Astrocyte (in vitro differentiated cells and primary cell): ENCODE measurements at places on chromosomes 5 and 9. TPM values are rescaled to one million over a fixed set of nuclear protein-coding genes. Genes with fewer than 3 reads are reported as not detected.

GRCh38 chr5:3220638-3221288 is 374.9 kb upstream of the IRX1 start:
- H3K27me3 ChIP-seq = no peaks in the 10 kb centered on the region
- H3K27ac ChIP-seq = no peak overlapping the region
- no peaks in the 10 kb centered on the region for H3K36me3 ChIP-seq
- no peak overlapping the region for H3K4me3 ChIP-seq
- H3K4me1 ChIP-seq = no peaks in the 10 kb centered on the region

DNA sequence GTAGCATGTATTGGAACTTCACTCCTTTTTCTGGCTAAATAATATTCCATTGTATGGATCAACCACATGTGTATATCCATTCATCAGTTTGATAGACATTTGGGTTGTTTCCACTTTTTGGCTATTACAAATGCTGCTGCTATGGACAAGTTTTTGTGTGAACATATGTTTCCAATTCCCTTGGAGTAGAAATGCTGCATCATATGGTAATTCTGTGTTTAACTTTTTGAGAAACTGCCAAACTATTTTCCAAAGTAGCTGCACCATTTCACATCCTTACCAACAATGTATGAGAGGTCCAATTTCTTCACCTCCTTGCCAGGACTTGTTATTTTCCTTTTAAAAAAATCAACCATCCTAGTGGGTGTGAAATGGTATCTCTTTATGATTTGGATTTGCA is 8.4 kb downstream of the FRRS1L start:
- H3K36me3 ChIP-seq = no peaks in the 10 kb centered on the region
- H3K27ac ChIP-seq = no peak overlapping the region

Gene GPR151
- total RNA-seq = not detected in 2 replicates

Gene SOX30
- total RNA-seq = 0.14 and 0.19 TPM in 2 replicates

DNA sequence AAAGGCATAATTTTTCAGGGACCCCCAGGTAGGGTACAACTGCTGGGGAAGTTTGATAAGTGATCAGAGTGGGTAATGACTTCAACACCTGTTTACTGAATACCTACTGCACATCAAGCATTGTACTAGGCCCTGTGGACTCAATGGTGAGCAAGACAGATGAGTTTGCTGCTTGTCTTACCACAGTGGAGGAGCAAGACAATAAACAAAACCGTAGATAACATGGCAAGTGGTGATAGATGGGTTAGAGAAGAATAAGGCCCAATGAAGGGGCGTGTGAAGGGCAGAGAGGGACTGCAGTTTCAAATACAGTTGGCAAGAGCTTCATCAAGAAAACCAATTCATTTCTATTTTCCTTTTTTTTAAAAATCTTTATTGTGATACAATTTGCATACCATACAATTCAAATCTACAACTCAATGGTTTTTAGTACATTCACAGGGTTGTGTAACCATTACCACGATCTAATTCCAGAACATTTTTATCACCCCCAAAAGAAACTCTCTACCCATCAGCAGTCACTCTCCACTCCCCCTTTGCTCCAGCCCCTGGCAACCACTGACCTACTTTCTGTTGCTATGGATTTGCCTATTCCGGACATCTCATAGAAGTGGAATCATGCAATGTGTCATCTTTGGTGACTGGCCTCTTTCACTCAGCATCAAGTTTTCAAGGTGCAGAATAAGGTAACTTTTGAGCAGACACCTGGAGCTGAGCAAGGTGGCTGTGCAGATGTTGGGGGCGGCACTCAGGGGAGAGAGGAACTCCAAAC is 31.9 kb upstream of the HAND1 start:
- no peaks in the 10 kb centered on the region for H3K4me1 ChIP-seq
- H3K27ac ChIP-seq = no peak overlapping the region
- DNase-seq = no peak

Gene HMCN2
- total RNA-seq = 1.6 and 3.2 TPM in 2 replicates
